ENCODE measurements at places on chromosomes 7 and 10.

DNA sequence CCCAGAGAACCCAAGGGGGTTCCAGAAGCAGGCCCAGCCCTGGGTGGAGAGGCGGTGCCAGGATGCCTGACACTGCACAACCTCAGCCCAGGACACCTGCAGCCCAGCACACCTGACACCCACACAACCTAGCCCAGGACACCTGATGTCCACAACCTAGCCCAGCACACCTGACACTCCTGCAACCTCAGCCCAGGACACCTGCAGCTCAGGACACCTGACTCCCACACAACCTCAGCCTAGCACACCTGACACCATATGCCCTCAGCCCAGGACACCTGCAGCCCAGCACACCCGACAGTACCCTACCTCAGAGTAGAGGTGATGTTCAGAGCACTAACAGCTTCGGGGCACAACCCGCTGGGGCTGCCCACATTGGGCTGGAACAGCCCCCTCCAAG is 87.3 kb downstream of the PAXIP1 start:
- DNase-seq = no peak

DNA sequence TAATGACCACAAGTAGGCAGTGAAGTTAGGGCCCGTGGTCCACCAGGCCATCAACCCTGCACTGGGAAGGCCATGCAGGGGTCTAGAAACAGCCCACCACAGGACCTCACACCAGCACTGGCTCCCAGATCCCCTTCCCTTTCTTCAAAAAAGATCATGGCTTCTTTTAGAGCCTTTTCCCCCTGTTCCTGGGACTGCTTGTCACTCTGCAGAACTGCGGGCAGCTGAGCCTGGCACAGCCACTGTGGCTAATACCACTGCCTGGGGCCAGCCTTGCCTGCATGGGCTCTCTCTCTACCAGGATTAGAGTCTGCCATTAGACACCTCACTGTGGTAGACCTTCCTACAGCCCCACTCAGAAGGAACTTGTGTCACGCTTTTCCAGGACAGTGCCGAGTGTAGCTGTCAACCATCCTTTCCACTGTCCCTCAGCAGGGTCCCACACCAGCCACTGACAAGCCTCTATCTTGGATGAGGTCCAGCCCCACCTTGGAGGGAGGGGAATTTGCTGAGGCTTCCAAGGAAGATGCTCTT is 19.0 kb upstream of the C10orf90 start:
- DNase-seq = no peak

DNA sequence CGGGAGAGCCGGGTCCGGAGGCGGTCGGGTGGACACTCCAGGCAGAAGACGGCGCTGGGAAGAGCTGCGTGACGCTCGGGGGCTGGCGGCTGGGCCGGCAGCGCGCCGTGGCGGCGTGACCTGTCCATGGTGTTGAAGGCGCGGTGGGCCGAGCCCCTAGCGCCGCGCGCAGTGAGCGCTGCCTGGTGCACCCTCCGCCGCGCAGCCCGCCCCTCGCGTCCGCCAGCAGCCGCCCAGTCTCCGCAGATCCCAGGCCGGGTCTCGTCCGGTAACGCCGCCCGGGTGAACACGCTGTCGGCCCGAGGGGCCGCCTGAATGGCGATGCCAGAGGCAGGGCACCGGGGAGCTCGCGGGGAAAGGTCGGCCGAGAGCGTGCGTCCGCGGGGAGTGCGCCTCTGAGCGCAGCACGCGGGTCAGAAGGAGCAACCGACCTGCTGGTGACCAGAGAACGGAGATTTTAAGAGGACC is 657 bp upstream of the TMEM178B start:
- DNase-seq = no peak

- no peak for DNase-seq
Observed at GRCh38 chr7:95798401-95798930, 26.1 kb downstream of the DYNC1I1 start.

DNA sequence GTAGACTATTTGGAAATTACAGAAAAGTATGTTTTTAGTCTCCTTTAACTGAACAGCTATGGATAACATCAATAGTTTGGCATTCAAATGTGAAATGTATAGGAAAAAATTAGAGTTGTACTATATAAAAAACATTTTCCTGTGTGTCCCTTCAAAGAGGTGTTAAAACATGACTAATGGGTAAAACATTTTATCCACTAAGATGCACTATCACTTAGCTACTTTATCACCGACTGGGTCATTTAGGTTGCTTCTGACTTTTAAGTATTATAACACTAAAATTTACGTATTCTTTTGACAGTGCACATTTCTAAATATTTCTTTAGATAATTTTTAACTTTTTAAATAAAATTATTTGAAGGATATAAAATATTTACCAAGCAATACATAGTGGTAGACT is 77.6 kb downstream of the UBE2H start:
- no peak for DNase-seq

GRCh38 chr7:43612128-43612527 is 29.2 kb downstream of the STK17A start:
- no peak for DNase-seq

DNA sequence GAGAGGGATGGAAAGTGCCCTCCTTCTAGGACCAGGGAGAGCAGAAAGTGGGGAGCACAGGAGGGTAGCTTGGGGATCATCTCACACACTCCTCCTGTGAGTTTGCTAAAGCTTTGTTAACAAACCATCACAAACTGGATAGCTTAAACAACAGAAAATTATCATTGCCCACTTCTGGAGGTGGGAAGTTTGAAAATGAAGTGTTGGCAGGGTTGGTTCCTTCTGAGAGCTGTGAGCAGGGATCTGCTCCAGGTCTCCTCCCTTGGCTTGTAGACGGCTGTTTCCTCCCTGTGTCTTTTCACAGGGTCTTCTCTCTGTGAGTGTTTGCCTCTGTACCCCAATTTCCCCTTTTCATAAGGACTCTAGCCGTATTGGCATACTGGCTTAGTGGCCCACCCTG is 32.0 kb upstream of the CXCL12 start:
- no peak for DNase-seq

GRCh38 chr7:141906285-141906684 is 9.9 kb upstream of the OR9A4 start:
- DNase-seq = no peak

DNA sequence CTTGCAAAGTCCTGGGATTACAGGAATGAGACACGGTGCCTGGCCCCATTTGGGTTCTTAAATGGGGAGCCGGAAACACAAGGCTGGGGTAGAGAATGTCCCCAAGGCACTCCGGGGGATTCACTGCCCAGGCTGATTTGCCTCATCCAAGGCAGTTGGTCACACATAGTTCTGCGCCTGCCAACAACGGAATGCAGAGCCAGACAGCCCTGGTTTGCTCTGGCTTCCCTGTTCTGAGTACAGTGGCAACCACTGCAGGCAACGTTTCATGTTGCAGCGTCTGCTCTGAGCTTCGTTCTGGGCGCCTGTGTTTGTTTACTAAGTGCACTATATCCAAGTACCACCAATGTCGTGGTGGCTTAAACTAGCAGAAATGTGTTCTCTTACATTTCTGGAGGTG is 61.7 kb upstream of the C1QL3 start:
- no peak for DNase-seq

- peak; percentile 29 for DNase-seq
Observed at GRCh38 chr7:34155220-34155908, 250.0 kb downstream of the BMPER start.

GRCh38 chr7:30697719-30698460 is 15.6 kb upstream of the CRHR2 start:
- no peak for DNase-seq

- no peak for DNase-seq
Observed at GRCh38 chr7:25750744-25751508, 401.1 kb upstream of the NFE2L3 start.

DNA sequence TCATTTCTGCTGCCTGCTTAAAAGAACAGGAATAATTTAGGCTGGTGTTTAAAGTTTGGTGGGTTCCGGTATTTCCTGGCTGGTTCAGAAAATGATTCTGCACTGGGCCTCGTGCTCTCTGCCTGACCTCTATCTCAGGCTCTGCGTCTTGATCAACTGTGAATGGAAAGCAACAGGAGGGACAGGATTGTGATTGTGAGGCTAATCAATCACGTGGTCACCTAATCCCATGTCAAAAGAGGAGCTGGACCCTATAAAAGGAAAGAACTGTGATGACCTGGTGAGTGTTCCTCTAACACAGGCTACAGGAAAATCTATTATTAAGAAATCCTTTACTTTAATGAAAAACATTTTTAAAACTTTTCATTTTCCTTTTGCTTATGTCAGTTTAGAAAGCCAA is at the start of gene DHX32:
DHX32 (minus strand) TSS at position 101 of the 400 bp plus-strand sequence. CDS start 468 bp downstream, outside the sequence.
- no peak for DNase-seq

- no peak for DNase-seq
Observed at GRCh38 chr10:80136134-80136571, 3.6 kb downstream of the PLAC9 start.

- no peak for DNase-seq
Observed at GRCh38 chr7:115642194-115642593, 388.4 kb downstream of the TFEC start.

GRCh38 chr7:66050990-66051448 is 24.6 kb upstream of the ASL start:
- peak; percentile 80 for DNase-seq

DNA sequence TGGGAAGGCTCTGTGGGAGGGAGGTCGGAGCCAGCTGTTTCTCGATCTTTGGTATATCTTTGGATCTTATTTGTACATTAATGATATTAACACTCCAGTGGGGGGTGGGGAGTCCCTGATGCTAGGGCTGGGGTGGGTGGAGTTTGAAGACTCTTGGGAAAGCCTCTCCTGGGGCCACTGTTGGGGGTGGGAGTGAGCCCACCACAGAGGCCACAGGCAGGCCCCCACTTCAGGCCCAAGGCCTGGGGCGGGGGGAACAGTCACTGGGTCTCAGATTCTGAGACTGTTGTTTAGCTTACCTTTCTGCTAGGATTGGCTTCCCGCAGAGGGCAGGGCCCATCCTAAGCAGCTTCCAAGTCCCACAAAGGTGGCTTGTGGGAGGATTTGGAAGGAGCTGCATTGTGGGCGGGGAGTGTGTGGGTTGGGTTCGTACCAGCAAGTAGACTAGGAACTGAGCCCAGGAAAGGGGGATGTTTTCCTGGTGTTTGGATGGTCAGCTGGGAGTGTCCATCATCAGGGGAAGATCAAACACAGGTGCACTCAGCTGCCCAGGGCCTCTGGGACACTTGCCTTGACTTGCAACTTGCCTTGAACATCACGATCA is 11.9 kb downstream of the YKT6 start:
- no peak for DNase-seq

GRCh38 chr10:131475043-131475442 is 163.5 kb upstream of the TCERG1L start:
- DNase-seq = no peak

DNA sequence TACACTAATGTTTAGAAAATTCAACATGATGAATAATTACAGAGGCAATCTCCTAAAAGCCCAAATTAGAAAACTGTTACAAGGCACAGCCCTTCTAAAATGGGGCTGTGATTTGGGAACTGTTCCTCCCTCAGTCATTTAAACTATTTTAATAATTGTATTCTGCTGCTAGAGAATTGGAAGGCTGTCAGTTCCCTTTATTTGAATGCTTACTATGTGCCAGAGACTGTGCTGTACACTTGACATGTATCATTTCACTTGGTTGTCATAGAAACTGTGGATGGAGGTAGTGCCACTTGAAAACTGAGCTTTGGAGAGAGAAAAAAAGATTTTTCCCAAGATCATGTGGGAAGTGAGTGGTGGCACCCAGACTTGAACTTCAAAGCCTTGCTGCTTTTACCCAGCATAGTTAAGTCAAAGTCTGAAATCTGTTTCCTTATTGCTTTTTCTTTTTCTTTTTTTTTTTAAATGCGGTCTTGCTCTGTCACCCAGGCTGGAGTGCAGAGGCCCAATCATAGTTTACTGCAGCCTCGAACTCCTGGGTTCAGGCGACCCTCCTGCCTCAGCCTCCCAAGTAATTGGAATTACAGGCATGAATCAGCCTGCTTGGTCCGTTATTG is 23.6 kb downstream of the UBE2D1 start:
- DNase-seq = no peak

DNA sequence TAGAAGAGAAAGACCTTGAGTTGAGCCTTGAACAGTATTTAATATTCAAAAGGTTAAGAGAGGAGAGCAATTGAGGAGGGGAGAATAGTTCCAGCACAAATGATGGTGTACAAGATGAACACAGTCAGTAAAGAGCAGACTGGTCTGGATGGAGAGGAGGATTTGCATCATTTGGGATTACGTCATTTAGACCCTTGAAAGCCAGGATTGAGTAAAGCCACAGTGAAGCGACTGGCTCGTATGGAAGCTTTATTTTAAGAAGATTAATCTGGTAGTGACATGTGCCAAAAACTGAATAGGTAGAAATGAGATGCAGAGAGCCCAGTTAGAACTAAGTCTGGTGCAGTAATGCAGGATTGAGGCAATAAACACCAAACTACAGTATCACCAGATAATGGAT is 52.6 kb downstream of the TRUB1 start:
- DNase-seq = no peak

- no peak for DNase-seq
Observed at GRCh38 chr10:131670341-131670740, 230.5 kb upstream of the PPP2R2D start.

DNA sequence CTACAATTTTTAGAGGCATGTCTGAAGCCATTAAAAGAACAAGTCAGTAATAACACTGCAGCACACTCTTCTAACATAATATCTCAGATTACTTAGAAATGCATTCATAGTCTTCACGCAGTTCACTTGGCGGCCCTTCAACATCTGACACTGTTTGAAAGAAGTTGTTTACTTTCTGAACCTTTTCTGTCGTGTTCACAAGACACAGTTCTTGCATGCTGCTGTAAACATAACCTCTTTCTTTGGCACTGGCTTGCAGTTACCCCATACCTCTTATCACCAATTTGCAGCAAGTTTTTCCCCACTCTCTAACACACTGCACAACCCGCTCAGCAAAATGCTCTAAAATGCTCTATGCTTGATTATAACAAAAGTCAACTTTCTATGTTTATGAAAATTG is 12.0 kb downstream of the PIP4K2A start:
- no peak for DNase-seq

DNA sequence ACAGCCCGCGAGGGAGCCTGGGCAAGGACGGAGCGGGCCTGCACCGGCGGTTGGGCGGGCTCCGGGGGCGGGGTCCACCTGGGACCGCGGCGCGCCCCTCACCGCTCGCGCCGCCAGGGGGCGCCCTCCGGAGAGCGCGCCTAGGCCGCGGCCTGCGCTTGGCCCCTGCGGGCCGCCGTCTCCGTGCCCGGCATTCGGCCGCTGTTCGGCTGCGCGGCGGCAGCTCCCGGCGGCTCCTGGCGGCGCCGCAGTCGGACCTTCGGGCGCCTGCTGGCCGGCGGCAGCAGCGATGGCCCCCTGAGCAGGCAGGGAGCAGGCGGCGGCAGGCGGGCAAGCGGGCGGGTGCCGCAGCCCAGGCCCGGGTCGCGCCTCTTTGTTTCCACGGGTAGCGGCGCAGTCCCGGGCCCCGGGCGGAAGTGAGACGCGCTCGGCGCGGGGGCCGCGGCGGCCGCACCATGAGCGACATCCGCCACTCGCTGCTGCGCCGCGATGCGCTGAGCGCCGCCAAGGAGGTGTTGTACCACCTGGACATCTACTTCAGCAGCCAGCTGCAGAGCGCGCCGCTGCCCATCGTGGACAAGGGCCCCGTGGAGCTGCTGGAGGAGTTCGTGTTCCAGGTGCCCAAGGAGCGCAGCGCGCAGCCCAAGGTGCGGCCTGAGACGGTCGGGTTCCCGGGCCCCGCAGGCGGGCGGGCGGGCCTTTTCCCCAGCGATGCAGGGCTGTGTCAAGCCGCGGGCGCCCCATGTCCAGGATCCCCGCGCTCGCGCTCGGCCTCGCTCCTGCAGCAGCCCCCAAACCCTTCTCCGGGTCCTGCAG is at the start of gene INTS15:
INTS15 (plus strand) TSS at position 193 of the 816 bp plus-strand sequence; CDS start at position 456, 263 bp downstream.
- DNase-seq = no peak

- DNase-seq = no peak
Observed at GRCh38 chr7:151426441-151426903, 13.5 kb downstream of the CRYGN start.

All from kidney epithelial cell (primary cell).